Renal pelvis (tissue), 12 donors: ENCODE measurements at places on chromosomes 12 and 14. TPM values are rescaled to one million over a fixed set of nuclear protein-coding genes. Genes with fewer than 3 reads are reported as not detected.

DNA sequence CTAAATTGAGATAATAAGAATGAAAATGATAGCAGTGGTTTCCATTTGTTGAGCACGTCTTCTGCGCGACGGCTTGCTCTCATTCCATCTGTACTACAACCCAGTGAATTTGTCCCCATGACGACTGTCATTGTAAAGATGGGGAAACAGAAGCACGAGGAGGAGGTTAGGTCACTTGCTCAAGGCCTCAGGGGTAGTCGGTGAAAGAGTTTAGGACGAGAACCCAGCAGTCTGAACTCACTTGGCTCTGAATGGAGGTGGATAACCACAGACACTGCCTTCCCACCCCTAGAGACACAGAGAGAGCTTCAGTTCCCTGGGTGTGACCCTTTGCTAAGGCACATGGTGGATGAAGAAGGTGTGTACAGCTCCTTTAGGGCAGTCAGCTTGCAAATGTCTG is 30.9 kb upstream of the PLEKHG3 start:
- DNase-seq: no peak

Gene MFAP5
- 2.3 TPM for polyA plus RNA-seq

Gene INHBC
- polyA plus RNA-seq: 0.22 TPM

DNA sequence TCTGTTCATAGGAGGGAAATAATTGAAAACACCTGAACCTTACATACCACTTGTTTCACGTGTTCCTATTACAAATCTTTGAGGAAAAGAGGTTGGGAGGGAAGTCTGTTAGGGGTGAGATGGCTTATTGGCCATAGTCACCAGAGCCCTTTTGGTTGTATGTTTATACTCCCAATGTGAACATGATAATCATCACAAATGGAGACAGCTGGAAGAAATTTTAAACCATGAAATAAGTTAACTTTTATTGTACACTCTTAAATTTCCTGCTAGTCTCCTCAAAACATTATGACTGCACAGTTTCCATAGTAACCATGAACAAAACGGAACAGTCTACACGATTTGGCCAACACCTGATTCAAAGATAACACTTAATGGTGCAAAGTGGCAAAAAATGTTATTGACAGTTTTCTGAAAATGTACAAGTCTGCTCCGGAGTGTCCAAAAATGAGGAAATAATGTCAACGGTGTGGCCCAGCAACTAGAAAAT is 56.9 kb downstream of the LMNTD1 start:
- no peak for DNase-seq

- DNase-seq: no peak
Observed at GRCh38 chr14:69994002-69994401, 114.8 kb downstream of the SMOC1 start.

DNA sequence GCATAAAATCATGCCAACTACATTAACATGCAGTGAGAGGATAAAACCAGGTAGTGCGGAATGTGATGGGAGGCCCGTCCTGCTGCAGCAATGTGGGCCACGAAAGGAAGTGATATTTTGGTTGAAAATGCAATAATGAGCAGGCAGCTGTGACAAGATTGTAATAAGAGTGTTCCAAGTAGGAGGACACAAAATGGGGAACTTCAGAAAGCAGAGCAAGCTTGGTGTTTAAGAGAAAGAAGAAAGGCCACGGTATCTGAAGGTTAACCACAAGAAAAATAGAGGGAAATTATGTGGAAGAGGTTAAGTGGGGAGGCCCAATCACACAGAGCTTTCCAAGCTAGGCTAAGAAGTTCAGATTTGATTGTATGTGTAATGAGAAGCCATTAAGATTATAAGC is 34.3 kb downstream of the OVCH1 start:
- no peak for DNase-seq

GRCh38 chr12:53973236-53974042 is 513 bp downstream of the HOXC11 start:
- DNase-seq: no peak

Gene TPH2
- 0.25 TPM for polyA plus RNA-seq

GRCh38 chr12:104094284-104094683 is 30.0 kb downstream of the HCFC2 start:
- no peak for DNase-seq
